ENCODE measurements at places on chromosomes 11 and 22.

GRCh38 chr22:18032455-18033101 is 8.2 kb upstream of the MICAL3 start:
- no peak for DNase-seq

DNA sequence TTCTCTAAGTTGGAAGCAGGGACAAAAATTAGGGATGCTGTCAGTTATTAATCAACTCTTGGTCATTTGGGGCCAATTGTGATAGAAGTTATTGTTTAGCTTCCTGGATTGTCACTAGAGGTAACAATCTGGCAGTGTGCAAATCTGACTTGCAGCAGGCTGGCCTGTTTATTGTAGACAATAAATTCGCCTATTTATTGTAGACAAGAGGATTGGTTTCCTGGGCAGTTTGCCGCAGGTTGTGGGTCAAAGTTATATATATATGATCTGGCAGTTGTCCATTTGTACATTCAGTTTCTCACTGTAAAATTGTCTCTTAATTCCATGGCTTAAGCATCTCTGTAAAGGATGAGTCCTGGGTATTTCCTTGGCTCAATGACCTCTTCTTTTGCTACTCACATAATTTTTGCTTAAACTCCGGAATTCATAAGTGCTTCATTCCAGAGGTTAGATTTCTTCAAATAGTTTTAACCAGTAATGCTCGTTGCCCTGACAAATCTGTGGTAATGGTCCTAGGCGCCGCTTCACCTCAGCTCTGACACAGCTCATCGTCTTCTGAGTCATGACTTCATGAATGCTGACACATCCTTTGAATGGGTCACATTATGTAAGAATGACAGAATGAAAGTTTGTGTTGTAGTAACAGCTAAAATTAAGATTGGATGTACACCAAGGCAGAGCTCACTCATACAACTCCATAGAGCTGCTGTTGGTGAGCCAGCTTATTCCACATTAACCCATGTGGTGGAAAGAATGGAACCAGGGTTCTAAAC is 7.8 kb upstream of the MMP3 start:
- no peak for DNase-seq

GRCh38 chr22:41598081-41598480 is 8.4 kb upstream of the PMM1 start:
- DNase-seq = no peak

DNA sequence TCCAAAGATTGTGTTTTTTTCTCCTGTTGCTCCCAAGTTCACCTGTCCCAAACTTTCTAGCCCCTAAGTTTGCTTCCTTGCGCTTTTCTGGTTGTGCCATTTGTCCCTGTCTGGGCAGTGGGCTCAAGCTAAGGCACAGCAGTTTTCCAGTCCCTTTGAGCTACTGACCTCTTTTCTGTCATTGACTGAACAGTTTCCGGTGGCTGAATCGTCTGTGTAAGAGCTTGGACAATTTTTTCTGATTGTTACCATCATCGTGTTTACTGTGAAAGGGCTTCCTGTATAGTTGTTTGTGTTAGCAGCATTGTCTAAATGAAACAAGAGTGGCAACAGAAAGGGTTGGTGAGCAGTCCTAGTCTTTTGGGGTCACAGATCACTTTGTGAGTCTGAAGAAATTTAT is 49.8 kb downstream of the BMAL1 start:
- no peak for DNase-seq

GRCh38 chr22:26172389-26172990 is 3.2 kb downstream of the SEZ6L start:
- no peak for DNase-seq

GRCh38 chr11:77171885-77172665 is 44.0 kb downstream of the MYO7A start:
- no peak for DNase-seq

DNA sequence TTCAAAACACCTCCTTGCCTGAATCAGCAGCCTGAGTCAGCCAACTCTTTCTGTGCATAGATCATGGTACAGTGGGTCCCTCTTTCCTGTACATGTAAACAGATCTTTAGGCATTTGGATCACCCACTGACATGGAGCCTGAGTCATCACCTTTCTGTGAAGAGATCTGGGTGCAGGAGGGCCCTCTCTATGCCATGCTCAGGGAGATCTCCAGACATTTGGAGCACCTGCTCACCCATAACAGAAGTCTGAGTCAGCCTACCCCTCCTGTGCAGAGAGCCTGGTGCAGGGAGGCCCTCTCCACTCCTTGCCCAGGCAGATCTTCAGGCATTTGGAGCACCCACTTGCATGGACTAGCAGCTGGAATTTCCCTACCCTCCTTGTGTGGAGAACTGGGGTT is 56.2 kb upstream of the GLYAT start:
- DNase-seq = no peak

DNA sequence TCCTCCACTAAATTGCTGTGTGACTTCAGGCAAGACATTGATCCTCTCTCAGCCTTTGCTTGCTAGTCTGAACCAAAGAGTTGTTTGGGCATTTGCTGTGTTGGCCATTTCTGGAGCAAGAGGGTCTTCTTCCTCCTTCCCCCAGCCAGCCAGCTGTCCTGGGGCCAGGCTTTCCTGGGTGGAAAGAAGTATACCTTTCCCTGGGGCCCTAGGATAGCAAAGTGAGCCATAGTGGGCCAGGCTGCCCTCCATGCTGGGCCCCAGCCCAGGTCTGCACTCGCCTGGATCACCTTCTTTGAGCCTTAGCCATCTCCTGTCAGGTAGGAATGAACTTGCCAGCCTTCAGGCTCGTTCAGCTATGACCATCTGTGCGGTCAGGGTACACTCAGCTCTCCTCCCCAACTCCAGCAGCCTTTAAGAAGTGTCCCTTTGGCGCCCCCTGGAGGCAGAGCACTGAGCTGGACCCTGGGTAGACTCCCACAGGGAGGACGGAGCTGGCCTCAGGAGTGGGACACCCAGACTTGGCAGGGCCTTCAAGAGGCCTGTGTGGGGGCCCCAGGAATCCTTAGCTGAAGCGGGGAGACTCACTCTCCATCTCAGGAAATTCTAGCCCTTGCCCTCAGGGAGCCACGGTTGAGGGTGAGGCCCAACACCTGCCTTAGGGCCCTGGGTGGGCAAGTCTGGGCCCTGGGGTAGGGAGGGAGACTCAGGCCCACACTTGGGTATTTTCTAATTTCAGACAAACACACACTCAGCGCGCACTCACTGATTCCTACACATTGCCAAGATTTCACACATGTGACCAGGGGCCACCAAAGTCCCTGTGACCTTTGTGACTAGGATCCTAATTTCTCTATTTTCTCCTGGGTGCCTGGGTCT is 35.6 kb upstream of the TPBGL start:
- peak; percentile 65 for DNase-seq

- no peak for DNase-seq
These were observed 953 bp upstream of the LRP5 start for GRCh38 chr11:68311160-68312116.

GRCh38 chr11:47004595-47005033 is 68.1 kb downstream of the CSTPP1 start:
- no peak for DNase-seq

GRCh38 chr11:130831506-130831905 is 84.8 kb downstream of the SNX19 start:
- no peak for DNase-seq

- no peak for DNase-seq
These were observed 24.8 kb downstream of the PTPRJ start for GRCh38 chr11:48005136-48005535.

GRCh38 chr22:26851125-26851524 is 193.7 kb downstream of the MIAT start:
- no peak for DNase-seq

GRCh38 chr11:94793002-94793401 is 24.8 kb downstream of the AMOTL1 start:
- no peak for DNase-seq

GRCh38 chr11:1178201-1178885 is 20.6 kb downstream of the MUC5AC start:
- DNase-seq = no peak

- no peak for DNase-seq
These were observed 50.0 kb upstream of the CARD18 start for GRCh38 chr11:105189581-105189980.

DNA sequence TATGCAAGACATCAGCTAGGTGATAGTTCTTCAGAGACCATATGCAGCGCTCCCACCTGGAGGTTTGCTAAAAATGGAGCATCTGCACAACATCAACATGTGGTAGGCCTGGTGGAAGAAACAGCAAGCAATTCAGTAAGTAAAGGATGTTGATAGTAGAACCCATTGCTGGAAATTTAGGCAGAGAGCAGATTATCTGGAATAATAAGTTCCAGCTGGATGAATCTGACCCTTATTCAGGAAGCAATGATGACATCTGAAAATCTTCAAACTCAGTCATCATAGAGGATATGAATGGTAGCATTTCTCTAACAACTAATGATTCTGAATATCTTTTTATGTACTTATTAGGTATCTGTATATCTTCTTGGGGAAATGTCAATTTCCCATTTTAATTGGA is 225.2 kb upstream of the ANO3 start:
- no peak for DNase-seq

GRCh38 chr11:93654226-93654625 is 7.3 kb upstream of the CEP295 start:
- no peak for DNase-seq

DNA sequence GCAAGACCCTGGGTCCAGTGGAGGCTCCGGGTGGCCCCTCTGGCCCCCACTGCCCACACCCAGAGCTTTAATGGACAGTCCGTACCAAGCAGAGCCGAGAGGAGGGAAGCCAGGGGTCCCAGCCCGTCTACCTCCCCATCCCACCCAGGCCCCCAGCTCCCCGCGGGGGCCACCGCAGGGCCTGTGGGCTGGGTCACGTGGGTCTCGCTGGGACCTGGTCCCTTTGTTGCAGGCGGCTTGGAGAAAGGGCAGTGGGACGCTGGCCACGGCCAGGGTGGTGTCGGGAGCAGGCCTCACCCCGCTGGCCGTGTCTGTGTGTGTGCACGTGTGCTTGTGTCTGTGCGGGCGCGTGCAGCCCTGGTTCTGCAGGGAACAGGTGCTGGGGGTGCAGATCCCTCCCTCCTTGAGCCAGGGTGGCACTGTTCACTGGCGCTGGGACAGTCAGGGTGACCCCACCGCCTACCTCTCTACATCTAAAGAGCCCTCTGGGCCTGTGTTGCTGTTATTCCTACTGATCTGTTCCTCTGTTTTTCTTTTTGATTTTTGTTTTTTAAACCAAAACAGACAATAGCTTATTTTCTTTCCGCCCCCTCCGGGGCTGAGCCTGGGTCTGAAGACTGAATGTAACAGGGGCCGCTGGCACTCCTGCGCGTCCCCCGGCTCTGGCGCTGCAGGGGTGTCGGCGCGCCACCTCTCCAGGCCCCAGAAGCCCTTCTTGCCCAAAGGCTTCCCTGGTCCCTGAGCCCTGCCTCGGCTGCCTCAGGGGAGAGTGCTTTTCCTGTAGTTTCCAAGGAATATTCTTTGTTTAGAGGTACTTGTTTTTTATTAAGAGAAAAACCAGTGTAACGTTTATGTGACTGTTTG is 20.1 kb upstream of the TMEM191C start:
- DNase-seq = no peak

- no peak for DNase-seq
These were observed 17.0 kb upstream of the KCTD14 start for GRCh38 chr11:78039919-78040671.

DNA sequence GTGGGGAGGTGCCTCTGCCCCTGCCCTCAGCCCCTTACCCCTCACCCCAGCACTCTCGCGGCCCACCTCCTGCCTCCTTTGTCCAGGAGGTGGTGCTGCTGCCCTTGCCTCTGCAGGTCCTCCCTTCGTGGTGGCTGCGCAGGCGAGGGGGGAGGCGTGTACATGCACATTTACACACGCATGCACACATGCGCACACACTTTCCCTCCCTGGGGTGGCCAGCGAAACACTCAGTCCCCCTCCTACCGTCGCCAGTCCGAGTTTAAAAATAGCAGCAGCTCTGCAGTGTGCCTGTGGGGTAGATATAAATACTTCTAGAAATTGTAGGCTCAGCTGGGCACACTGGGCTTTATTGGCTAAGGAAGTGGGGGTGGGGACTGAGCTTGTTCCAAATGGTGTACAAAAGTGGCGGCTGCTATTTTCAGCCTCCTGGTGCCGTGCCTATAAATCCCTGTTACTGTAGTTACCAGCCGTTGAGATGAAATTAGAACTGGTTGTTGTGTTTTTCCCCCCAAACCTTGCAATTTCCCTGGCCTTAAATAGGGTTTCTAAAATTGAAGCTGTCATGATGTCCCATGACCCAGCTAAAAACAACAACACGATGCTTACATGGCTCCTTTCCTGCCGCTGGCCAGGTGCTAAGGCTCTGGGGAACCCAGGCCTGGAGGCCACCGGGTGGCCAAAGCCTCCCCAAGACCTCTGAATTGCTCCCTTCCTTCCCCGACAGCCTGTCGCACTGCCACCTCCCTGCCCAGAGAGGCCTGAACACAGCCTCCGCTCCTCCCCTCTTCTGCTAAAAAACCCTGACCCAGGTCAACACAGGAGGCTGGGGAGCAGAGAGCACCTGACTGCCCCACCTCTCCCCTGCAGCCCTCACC is 12.4 kb downstream of the PICK1 start:
- no peak for DNase-seq

GRCh38 chr11:108142304-108142703 is 20.9 kb downstream of the ACAT1 start:
- no peak for DNase-seq
